ENCODE measurements at places on chromosomes 2 and 18. TPM values are rescaled to one million over a fixed set of nuclear protein-coding genes. Genes with fewer than 3 reads are reported as not detected.
A peak's percentile ranks its signal among the peaks of the same experiment; 100 is the strongest.

The ADAM17 gene
- 15.5 TPM for total RNA-seq

The RNF125 gene
- total RNA-seq: 4.0 TPM

The CD207 gene
- total RNA-seq: not detected

- H3K4me3 ChIP-seq: no peak overlapping the region
- no peaks in the 10 kb centered on the region for H3K4me1 ChIP-seq
- H3K36me3 ChIP-seq: no peaks in the 10 kb centered on the region
- H3K27me3 ChIP-seq: peaks cover 6% of the 10 kb centered on the region
- DNase-seq: no peak
- H3K27ac ChIP-seq: no peak overlapping the region
These were observed 41.3 kb downstream of the NGEF start for GRCh38 chr2:232971744-232972143.

DNA sequence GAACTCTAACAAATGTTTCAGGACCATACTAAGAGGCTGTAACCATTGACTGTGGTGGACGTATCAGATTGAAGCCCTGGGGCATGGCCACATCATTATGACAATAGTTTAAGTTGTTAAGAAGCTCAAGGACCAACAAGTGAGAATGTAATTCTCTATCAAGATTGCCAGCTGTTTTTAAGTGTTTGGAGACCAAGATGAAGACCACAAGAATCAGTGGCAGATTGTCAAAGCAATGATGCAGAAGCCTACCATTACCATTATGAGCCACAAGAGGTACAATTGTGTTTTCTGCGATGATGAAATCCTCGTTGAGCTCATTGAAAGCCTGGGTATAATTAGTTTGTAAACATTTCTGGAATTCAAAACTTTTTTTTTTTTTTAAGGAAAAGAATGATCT lies 261.1 kb upstream of the ZEB2 start:
- no peak for DNase-seq
- no peaks in the 10 kb centered on the region for H3K27me3 ChIP-seq
- no peak overlapping the region for H3K4me3 ChIP-seq
- H3K36me3 ChIP-seq: no peaks in the 10 kb centered on the region
- no peaks in the 10 kb centered on the region for H3K4me1 ChIP-seq
- no peak overlapping the region for H3K27ac ChIP-seq

GRCh38 chr2:27014771-27015433 lies 17.9 kb upstream of the TMEM214 start:
- DNase-seq: no peak
- H3K4me3 ChIP-seq: no peak overlapping the region
- H3K27ac ChIP-seq: peak overlapping the region; percentile 24
- H3K4me1 ChIP-seq: peaks cover 9% of the 10 kb centered on the region
- no peaks in the 10 kb centered on the region for H3K36me3 ChIP-seq

The M1AP gene
- not detected for total RNA-seq

The RGPD4 gene
- not detected for total RNA-seq

- no peaks in the 10 kb centered on the region for H3K36me3 ChIP-seq
- H3K27me3 ChIP-seq: no peaks in the 10 kb centered on the region
- H3K27ac ChIP-seq: no peak overlapping the region
- no peak for DNase-seq
- H3K4me3 ChIP-seq: peak overlapping the region; percentile 23
These were observed 268.3 kb upstream of the MGAT5 start for GRCh38 chr2:133985563-133985962.

The COL4A3 gene
- 1.9 TPM for total RNA-seq

DNA sequence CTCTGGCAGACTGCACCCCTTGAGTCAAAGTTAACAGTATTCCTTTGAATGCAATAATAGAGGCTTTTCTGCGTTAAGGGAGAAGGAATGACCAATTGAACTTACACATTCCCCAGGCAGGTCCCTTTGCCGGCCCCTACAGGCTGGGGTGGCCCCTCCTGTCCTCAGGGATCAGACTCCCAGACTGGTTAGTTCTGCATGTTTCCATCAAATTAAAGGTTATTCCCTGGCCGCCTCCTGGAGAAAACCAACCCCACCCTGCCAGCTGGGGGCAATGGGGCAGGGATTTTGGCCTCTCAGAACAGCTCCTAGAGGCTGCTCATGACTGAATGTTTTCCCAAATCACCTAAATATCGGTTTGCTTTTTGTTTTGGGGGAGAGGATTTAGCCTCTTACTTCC lies 199.6 kb downstream of the MGAT5 start:
- H3K27me3 ChIP-seq: no peaks in the 10 kb centered on the region
- no peak overlapping the region for H3K4me3 ChIP-seq
- H3K4me1 ChIP-seq: no peaks in the 10 kb centered on the region
- no peak for DNase-seq
